ENCODE measurements at places on chromosomes 3 and 15.

GRCh38 chr3:129992781-129993180 lies 18.3 kb downstream of the TRH start:
- no peak for DNase-seq

DNA sequence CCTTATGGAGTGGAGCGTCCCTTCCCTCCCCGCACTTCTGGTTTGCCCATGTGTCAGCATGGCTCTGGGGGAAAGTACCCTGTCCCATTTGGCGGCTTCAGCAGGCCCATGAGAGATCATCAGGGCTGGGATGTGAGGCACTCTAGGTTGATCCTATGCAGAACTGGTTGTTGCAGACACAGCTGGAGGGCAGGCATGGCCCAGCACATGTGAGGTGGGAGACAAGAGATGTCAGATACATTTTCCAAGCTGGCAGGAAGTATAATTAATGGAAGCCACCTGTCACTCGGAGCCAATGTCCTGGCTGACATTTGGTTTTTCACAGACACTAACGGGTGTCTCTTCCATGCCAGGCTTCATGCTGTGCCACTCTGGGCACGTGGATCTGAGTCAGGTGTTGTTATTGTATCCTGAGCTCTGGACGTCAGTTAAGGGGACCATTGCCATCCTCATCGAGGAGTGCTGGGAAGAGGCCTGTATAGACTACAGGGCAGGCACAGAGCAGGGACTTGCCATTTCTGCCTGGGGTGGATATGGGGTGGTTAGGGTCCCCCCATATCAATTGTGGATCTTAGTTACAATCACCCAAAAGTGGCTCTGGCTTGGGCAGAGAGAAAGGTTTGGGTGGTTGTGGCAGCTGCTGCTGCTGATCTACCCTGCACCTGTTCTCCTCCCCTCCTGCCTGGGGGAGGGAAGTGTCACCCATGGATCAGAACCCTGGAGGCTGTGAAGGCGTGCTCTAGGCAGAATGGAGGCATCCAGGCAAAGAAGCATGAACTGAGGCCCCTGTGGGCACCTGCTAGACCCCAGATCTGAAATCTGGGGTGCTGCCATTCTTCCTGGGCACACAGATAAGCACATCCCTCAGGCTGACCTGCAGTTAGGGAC lies 140.7 kb downstream of the FBLN2 start:
- no peak for DNase-seq

DNA sequence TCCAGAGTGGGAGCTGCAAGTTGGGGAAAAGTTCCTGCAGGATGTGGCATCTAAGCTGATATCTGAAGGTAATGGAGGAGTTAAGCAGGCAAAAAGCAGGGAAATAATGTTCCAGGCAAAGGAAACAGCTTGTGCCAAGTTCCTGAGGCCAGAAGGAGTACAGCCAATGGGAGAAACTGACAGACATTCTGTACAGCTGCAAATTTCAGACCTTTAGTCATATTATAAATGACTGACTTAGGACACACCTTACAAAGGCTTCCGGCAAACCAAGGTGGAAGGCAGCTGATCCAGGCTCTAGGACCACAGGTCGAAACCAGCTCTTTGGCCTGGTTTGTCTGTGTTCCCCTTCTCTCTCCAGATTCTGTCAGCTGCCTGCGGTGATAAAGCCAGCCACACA lies 9.3 kb downstream of the WWTR1 start:
- no peak for DNase-seq

- DNase-seq = no peak
Measured at GRCh38 chr3:3855056-3855455, 55.8 kb downstream of the LRRN1 start.

DNA sequence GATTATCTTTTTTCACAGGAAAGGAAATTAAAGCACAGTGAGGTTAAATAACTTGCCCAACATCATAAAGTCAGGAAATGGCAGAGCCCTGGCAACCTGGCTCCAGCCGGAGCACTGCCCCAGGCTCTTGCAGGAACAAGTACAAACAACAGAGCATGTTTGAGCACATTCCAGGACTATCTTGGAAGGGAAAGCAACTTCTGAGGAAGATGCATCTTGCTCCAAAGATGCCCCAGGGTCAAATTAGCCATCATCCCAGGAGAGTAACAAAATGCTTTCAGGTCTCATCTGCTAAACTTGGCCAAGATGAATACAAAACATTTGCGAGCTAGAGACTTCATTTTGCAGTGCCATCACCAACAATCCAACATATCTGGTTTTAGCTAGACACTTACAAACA lies 162.4 kb upstream of the LRRN1 start:
- DNase-seq = no peak

- DNase-seq = no peak
Measured at GRCh38 chr15:88859550-88859949, 35.8 kb downstream of the HAPLN3 start.

DNA sequence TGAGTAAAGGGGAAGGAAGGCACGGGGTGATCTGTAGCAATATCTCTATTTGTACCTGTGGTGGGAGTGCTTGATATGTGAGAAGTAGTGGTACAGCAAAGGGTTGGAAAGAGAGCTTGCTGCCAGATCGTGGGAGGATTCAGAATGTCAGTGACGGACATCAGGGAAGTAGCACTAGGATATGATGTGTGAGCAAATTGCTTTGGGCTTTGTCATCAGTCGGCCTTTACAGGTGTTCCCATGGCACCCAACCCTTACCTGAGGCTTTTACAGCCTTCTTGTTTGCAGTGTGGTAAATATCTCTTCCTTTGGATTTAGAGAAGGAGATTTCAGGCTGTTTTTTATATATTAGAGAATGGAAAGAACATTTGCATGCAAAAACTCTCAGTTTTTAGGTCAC lies 29.8 kb downstream of the IL1RAP start:
- DNase-seq = no peak

DNA sequence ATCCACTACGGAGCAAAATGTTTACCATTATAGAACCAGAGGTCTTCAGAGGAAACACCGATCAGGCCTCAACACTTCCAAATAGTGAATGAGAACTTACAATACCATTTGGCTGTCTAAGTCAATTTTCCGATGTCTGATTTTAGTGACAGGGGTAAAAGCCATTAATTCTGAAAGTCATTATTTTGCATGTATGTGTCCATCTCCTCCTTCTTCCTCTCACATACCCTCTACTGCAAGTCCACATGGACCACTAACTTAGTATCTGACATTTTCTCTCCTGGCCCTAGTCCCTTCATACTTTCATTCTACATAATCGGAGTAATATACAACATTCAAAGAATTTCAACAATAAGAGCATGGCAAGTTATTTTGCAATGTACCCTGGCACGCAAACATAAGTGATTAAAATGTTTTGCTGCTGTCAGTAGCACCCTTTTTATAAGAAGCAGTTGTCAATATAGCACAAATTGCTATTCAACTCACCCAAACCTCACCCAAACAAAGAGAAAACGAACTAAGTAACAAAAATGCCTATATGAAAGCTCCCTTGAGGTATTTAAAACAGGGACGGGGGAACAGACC lies 1.9 kb downstream of the TOP2B start:
- no peak for DNase-seq

DNA sequence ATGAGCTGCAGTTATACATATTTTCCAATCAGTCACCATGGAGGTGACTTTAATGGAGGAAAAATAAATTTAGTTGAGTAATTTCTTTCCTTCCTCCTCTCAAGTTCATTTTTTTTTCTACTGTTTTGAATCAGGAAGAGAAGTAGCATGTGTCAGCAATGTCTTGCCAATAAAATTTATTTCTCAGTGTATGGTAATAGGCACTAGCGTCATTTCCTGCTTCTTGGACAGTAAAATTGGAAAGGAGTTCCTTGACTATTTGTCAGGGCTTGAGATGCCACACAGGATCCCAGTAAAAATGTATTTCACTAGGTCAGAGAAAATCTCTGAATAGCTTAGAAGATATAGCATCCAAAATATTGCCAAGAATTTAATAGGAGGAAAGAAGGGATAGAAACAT lies 605.9 kb downstream of the ROBO1 start:
- no peak for DNase-seq

DNA sequence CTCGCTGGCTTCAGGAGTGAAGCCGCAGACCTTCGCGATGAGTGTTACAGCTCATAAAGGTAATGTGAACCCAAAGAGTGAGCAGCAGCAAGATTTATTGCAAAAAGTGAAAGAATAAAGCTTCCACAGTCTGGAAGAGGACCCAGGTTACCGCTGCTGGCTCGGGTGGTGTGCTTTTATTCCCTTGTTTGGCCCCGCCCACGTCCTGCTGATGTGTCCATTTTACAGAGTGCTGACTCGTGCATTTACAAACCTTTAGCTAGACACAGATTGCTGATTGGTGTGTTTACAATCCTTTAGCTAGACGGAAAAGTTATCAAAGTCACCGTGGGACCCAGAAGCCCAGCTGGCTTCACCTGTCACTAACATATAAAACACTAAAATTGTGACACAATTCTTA lies 1464.5 kb downstream of the ZPLD1 start:
- no peak for DNase-seq

GRCh38 chr15:59048897-59049296 lies 56.0 kb upstream of the CCNB2 start:
- DNase-seq = no peak

GRCh38 chr3:13401149-13401548 lies 19.0 kb downstream of the NUP210 start:
- DNase-seq = no peak

- DNase-seq = peak; percentile 54
Measured at GRCh38 chr3:194070634-194071409, 65.1 kb upstream of the HES1 start.
